Activated CD8-positive, alpha-beta memory T cell treated with anti-CD3 and anti-CD28 coated beads for 24 hours (primary cell): ENCODE measurements at places on chromosomes 12 and 14.

GRCh38 chr14:58770491-58770982, 132.8 kb downstream of the DACT1 start:
- DNase-seq, result no peak

GRCh38 chr14:103385929-103386712, 906 bp downstream of the MARK3 start:
- peak; percentile 73 for DNase-seq

DNA sequence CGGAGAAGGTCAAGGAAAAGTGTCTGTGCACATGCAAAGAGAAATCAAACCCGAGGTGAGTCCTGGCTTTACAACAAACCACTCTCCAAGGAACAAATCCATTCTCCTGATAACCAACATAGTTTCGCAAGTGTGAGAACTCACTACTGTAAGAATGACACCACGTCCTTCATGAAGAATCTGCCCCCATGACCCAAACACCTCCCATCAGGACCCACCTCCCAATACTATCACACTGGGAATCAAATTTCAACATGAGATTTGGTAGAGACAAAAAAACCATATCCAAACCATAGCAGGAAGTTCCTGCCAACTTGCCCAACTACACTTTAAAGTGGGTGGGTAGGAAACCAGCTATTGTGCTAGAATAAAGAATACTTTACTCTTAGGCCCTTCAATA, 2.4 kb upstream of the ERC1 start:
- no peak for DNase-seq

DNA sequence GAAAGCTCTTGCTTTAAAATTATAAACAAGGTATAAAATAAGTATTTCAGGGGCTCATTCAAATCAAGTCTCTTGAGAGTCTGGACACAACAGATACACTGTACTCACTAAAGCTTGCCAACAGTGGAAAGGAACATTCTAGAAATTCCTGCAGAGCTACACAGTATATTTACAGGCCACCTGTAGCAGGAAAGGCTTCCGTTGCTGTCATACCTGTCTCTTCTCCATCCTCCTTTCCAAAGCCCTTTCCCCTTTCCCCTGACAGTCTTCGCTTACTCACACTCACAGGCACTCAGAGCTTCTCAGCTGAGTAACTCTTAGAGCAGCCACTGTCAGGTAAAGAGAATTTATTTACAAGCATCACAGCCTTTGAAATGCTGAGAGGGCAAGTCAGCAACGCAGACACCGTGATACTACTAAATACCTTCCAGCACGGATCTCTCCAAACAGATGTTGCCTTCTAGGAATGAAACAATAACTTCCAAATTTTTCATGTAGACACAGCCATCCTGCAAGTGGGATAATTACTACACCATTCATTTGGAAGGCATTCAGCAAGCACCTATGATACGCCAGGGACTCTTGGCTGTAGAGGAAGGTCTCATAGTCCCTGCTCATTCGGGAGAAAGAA, 167.9 kb downstream of the FOXN3 start:
- no peak for DNase-seq

- no peak for DNase-seq
Observed at GRCh38 chr12:2563709-2564108, 231.1 kb upstream of the FKBP4 start.

GRCh38 chr12:131254374-131254773, 300.7 kb downstream of the ADGRD1 start:
- DNase-seq, result no peak

DNA sequence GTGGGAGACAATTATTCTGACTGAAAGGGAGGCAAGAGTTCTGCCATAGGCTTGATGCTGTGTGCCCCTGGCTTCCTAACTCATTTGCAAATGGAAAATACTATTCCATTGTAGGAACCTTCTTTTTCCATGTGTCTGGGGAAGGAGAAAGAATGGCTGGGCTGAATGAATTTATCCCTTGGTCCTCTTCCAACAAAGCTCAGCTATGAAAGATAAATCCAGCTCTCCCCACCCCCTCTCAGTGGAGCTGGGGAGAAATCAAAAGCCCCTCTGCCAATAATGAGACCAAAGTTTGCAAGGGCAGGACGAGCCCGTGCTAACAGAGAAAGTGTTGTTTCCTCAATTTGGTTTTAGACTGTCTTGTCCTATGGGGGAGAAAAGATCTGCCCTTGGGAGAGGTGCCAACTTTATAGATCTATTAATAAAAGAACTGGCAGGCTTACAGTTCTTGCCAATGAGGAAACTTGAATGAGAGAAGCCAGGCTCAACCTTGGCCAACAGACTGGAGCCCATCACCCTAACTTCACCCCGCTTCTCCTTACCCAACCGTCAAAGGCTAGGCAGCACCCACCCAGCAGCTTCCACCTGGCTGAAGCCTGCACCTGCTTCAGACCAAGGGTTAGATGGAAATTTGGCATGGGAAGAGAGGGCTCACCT, 8.9 kb upstream of the TCL1B start:
- DNase-seq, result no peak
